ENCODE measurements at places on chromosomes 7 and 10.

DNA sequence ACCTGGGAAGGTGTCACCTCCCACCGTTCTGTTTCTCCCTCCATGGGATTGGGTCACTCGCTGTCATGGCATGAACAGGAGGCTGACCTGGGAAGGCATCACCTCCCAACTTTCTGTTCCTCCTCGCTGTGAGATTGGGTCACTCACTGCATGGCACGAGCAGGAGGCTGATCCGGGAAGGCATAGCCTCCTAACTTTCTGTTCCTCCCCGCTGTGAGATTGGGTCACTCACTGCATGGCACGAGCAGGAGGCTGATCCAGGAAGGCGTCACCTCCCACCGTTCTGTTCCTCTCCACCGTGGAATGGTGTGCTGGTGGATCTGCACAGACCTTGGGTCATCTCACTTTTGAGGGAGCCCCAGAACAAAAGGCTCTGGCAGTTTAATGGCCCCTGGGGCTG lies 239.2 kb upstream of the PRKCQ start:
- no peak for DNase-seq

GRCh38 chr10:103632247-103632642 lies 138.7 kb downstream of the NEURL1 start:
- no peak for DNase-seq

DNA sequence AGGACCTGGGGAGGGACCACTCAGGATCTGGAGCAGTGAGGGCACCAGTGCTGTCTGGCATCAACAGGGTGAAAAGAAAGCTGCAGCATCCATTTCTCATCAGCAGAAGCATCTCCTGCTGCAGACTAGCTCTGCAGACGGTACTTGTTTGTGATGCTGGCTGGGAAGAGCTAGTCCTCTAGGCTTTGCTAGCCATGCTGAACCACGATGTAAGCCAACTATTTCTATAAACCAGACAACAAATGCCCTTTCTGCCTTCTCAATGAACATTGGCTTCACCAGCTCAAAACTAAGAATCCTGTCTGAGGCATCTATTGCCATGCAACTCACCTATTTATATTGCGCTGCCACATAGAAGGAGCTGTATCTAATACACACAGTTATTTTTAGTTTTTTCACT lies 65.6 kb downstream of the CTTNBP2 start:
- DNase-seq = no peak

- DNase-seq = no peak
Observed at GRCh38 chr10:83932245-83932644, 207.1 kb upstream of the GHITM start.

GRCh38 chr10:128187788-128188185 lies 61.6 kb upstream of the MKI67 start:
- no peak for DNase-seq

DNA sequence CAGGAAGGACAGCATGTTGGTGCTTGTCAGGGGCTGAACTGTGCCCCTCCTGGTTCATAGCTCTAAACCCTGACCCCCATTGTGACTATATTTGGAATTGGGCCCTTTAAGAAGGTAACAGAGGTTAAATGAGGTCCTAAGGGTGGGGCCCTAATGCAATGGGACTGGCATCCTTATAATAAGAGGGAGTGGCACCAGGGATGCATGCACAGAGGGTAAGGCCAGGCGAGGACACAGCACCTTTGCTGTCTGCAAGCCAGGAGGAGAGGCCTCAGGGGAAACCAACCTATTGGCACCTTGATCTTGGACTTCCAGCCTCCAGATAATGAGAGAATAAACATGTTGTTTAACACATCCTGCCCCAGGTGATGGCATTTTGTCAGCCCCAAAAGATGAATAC lies 61.3 kb upstream of the EBF3 start:
- DNase-seq = no peak

GRCh38 chr7:1729773-1730172 lies 59.7 kb downstream of the ELFN1 start:
- no peak for DNase-seq

DNA sequence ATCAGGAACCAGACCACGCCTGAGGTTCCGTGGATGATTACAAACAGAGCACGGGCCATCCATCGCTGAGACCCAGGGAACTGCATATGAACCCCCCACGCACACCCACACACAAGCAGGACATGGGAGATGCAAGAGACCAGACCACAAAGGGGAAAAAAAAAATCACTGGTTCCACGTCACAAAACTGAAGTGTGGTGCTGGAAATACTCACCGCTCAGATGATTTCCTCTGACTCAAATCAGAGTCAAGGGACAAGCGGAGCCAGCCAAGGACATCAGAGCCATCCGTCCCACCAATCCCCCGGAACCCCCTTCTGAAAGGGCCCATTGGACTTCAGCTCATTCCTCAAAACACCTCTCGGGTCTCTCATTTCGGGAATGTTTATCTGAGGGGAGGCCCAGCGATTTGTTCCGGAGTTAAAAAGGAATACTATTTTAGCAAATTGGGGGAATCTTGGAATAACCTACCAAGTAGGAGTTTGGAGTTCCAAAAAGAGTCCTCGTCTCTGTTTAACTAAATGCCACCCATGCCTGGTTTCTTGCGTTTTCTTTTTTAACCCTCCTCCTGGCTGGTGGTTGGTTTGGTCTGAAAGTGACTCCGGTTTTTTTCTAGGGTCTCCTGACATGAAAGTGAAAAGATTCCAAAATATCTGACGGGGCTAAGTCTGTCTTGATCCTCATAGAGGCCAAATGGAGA lies 15.0 kb downstream of the SNX8 start:
- no peak for DNase-seq

DNA sequence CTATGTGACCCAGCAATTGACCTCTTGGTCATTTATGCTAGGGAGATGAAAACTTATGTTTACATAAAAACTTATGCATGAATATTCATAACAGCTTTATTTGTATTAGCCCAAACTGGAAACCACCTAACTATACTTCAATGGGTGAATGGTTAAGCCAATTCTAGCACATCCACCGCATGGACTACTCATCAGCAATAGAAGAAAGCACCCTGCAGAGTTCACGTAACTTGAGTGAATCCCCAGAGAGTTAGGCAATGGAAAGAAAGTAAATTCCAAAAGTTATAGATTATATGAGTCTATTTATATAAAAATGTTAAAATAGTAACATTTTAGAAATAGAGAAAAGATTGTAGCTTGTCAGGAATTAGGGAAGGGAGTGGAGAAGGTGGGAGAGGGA lies 60.2 kb upstream of the NRG3 start:
- DNase-seq = no peak

- DNase-seq = peak; percentile 55
Observed at GRCh38 chr10:71383972-71384687, 12.6 kb upstream of the CDH23 start.

DNA sequence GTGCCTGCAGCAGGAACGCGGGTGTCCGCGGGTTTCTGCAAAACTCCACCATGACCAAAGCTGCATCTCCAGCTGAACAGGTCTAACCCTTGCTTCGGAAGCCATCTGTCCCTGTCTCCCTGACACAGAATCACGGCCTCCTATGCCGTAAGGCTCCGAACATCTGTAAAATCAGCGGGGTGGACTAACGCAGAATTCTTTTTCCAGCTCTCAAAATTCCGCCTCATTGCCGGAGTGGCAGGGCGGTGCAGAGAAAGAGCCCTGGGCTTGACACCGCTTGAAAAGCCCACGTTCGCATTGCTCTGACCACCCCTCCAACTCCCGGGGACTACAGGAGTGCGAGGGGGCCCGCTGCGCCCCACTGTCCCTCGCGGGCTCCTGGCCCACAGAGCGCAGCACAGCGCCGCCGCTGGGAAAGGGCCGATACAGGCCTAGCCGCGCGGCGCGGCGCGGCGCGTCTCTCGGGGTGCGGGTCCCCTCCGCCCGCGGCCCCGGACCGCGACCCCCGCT lies 409 bp downstream of the DNMBP start:
- DNase-seq = no peak

DNA sequence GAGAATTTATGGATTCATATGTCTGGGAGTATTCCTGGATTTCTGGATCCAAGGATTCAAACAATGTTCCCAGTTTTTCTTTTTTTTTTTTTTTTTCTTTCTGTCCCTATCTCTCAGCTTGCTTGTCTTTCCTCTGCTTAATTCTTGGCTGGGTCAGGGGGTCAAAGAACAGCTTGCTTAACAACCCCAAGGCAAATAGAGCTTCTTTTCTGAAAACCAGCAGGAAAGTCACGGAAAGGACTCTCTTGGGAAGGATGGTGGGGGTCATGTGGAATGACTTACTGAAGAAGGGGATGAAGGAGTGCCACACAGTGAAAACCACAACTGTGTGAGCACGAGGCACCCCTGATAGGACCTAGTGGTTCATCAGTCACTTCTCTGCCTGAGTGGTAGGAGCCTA lies 36.1 kb downstream of the GRK5 start:
- no peak for DNase-seq

- DNase-seq = no peak
Observed at GRCh38 chr7:135178364-135178763, 7.9 kb upstream of the CYREN start.

DNA sequence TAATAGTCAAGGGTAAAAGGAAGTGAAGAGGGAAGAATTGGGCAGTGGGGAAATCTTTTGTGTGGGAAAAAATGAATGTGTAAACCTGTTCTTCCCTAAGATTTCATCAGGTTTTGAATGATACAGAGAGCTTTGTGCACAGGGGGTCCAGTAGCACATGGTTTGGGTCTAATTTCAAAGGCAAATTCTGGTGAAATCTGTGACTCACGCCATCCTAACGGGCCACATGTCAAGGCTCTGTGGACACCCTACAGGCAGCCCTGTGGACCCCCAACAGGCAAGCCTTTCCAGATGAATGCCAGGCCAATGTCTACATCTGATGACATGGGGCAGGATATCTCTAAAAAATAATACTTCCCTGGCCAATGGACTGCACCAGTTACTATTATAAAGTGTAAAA lies 309.8 kb downstream of the PARD3 start:
- DNase-seq = no peak

DNA sequence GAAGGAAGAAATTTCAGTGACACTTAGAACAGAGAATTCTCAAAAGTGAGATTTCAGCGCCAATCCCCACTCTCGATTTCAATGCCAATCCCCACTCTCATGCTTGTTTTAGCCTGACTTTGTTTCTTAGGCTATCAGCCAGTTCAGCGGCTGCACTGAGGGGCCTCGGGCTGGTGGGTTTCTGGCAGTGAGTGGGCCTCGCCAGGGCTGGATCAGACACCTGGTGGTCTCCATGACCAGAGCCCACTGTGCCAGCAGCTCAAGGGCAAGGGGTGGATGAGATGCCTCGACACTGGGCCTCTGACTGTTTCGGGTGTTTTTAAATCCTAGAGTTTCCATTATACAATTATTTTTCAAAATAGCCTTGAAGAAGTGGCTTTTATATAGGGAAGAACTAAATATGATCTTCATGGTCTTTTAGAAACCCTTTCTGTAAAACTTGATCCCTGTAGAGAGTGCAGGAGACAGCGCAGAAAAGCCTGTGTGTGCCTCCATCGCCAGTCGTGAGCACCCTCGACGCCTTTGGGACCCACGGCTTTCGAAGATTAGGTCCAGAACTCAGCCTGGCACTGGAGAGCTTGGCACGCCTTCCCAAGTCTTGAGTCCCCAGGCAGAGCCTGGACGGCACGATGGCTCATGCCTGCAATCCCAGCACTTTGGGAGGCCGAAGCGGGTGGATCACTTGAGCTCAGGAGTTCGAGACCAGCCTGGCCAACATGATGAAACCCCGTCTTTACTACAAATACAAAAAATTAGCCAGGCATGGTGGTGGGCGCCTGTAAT lies 76.2 kb downstream of the INPP5A start:
- DNase-seq = no peak

DNA sequence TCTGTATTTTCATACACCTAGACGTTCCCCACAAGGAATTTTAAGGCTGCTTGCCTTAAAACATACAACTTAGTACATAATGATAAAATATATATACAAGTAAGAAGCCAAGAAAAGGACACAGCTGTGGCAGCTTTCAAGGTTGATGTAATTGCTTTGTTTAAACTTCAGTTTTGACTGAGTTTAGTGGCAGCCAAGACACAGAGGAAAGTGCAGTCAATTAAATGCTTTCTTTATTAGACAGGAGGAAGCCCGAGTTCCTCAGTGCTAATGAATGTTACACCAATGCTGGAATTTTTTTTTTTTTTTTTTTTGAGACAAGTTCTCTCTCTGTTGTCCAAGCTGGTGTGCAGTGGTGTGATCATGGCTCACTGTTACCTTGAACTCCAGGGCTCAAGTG lies 11.2 kb upstream of the STK31 start:
- no peak for DNase-seq

DNA sequence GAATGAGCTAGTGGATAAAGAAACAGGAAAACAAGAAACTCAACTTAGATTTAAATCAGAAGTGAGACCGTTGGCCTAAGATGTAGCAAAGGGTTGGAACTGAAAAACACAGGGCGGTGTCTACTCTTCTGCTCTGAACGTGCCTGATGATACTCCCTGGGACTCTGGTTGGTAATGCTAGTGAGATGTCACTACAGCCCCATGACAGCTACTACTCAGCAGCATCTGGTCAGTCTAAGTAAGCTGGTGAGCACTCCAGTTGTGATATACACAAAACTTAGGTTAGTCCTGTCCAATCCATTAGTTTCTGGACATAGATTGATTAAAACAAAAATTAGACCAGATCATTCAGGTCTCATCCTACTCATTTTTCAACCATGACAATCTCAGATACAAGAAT lies 15.4 kb downstream of the MYPN start:
- no peak for DNase-seq

GRCh38 chr10:44307691-44308090 lies 77.2 kb downstream of the CXCL12 start:
- DNase-seq = no peak

DNA sequence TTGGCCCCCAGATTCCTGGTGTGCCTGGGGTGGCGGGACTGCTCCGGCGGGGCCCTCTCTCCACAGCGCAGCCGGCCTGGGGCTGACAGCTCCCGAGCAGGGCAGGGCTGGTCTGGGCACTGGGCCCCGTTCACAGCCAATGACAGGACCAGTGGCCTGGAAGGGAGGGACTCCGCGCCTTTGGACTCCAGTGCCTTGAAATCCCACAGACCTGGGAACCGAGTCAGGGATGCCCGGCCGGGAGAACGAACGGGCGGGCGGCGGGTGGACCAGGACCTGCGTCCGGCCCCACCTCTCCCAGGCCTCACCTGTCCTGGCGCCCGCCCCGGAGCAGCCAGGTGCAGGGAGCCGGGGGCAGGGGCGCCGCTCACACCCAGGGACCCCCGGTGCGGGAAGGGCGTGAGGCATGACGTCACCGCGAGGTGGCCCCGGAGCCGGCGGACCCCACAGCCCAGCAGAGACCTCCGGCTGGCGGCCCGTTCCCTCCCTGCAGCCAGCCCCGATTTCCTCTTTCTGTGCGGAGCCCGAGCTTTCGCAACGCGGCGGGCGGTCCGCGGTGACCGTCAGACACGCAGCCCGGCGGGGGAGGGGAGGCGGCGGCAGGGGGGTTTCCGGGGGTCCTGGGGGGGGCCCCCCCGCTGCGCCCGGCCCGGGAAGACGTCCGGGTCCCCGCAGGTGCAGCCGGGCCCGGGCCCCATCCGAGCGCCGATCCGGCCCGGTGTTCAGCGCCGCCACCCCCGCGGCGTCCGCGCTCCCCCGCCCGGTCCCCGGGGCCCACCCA lies 743 bp downstream of the ADAP1 start:
- no peak for DNase-seq

DNA sequence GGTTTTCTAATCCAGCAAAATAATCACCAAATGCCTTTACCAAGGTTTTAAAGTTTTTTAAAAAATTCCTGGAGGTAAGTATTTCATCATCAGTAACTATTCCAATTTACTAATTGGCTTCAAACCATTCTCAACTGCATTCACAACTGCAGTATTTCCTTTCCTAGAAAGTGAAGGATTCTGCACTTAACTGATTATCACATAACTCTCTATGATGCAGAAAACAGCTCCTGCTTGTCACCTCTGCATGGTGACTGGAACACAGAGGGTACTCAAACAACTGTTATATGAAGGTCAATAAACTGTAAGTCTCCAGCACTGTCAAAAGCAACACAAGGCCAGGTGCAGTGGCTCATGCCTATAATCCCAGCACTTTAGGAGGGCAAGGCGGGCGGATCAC lies 42.6 kb downstream of the SRPK2 start:
- DNase-seq = no peak

All from iPS DF 6.9 (cell line).